ENCODE measurements at places on chromosomes 6 and 20. TPM values are rescaled to one million over a fixed set of nuclear protein-coding genes. Genes with fewer than 3 reads are reported as not detected.
A peak's percentile ranks its signal among the peaks of the same experiment; 100 is the strongest.

DNA sequence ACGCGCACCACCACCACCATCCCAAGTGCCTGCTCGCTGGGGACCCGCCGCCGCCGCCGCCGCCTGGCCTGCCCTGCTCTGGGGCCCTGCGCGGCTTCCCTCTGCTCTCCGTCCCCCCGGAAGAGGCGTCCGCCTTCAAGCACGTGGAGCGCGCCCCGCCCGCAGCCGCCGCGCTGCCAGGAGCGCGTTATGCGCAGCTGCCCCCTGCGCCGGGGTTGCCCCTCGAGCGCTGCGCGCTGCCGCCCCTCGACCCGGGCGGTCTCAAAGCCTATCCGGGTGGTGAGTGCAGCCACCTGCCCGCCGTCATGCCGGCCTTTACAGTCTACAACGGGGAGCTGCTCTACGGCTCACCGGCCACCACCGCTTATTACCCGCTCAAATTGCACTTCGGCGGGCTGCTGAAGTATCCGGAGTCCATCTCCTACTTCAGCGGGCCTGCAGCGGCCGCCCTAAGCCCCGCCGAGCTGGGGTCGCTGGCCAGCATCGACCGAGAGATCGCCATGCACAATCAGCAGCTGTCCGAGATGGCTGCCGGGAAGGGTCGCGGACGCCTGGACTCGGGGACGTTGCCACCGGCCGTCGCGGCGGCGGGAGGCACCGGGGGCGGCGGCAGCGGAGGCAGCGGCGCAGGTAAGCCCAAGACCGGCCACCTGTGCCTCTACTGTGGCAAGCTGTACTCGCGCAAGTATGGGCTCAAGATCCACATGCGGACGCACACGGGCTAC, 7.2 kb downstream of the PRDM13 start:
- H3K27me3 ChIP-seq = peaks cover 77% of the 10 kb centered on the region
- H3K4me3 ChIP-seq = peak overlapping the region; percentile 53
- no peak overlapping the region for H3K27ac ChIP-seq
- H3K36me3 ChIP-seq = no peaks in the 10 kb centered on the region
- peak; percentile 61 for DNase-seq
- H3K4me1 ChIP-seq = no peaks in the 10 kb centered on the region

DNA sequence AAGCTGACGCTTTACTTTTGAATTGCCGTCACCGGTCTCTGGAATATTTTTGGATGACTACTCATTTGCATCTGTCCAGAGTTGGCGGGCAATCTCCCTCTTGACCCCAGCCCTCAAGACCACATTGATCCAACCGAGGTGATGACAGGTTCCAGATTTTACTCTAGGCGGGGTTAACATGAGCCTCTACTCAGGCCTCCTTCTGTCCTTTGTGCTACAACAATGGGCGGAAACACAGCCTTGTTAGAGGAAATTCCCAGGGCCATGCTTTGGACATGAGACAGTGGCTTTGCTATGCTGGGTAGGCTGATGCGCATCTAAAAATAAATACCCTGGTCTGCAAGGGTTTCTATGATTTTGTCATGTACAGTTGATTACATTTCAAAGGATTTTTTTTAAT, 27.0 kb upstream of the ADGRF5 start:
- no peaks in the 10 kb centered on the region for H3K4me1 ChIP-seq
- H3K36me3 ChIP-seq = no peaks in the 10 kb centered on the region
- H3K4me3 ChIP-seq = no peak overlapping the region
- no peak for DNase-seq

The ORC3 gene
- 52.9 TPM for total RNA-seq

DNA sequence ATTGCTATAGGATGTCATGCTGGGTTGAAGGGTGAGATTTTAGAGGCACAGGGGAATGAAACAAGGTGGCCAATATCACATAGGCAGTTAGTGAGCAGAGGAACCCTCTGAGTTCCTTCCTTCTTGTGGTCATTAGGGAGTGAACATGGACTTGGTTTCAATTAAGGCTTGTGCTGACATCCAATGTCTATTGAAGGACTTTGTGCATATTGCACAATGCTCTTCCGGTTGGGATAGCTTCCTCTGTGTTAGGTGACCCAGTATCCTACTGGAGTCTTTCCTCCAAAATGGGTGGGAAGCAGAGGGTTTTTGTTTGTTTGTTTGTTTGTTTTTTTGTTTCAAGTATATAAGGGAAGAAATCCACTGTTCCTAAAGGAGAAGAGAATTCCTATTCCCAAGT, 98.5 kb downstream of the HDGFL1 start:
- no peak overlapping the region for H3K4me3 ChIP-seq
- DNase-seq = no peak
- H3K4me1 ChIP-seq = no peaks in the 10 kb centered on the region
- H3K27ac ChIP-seq = no peak overlapping the region
- no peaks in the 10 kb centered on the region for H3K27me3 ChIP-seq

DNA sequence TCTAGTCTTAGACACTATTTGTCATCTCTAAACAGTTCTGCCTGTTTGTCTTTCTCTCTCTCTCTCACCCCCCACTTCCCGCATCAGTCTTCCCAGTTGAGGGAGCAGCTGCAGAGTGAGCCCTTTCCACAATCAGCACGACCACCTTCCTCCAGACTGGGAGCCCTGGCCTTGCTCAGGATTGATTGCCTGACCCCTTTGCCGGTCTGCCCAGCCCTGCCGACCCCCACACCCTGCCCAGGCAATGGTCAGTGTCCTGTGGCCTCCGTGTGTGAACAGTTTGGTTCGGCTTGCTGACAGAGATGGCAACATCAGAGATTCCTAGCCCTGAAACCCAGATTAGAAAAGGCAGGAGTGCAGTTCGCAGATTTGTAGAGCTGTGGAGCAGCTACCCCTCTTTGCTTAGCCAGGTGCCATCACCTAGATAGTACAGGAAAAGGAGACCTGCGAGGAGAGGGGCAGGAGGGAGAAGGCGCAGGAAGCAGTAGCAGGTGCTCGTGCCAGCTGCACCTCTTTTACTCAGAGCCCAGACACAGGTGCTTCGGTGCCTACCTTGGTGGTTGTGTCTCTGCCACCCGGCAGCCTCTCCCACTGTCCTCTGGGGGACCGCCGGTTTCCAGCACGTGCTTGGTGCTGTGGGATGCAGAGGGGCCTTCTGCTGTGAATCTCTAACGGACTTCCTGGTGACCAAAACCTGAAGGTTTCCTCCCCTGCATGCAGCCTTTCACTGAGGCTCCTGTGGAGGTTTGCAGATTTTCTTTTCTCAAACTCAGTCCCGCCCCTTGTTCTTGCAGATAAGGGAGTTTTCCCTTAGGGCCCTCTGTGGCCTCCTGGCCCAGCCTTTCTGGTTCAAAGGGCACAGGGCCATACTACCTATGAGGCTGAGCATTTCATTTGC, 92.4 kb downstream of the SCML4 start:
- no peaks in the 10 kb centered on the region for H3K27me3 ChIP-seq
- H3K4me1 ChIP-seq = peaks cover under 1% of the 10 kb centered on the region
- no peak for DNase-seq
- no peak overlapping the region for H3K27ac ChIP-seq

- no peaks in the 10 kb centered on the region for H3K36me3 ChIP-seq
- H3K27ac ChIP-seq = no peak overlapping the region
- DNase-seq = no peak
- no peaks in the 10 kb centered on the region for H3K27me3 ChIP-seq
- no peak overlapping the region for H3K4me3 ChIP-seq
- H3K4me1 ChIP-seq = no peaks in the 10 kb centered on the region
Measured at GRCh38 chr6:23875006-23875405, 251.0 kb upstream of the NRSN1 start.

DNA sequence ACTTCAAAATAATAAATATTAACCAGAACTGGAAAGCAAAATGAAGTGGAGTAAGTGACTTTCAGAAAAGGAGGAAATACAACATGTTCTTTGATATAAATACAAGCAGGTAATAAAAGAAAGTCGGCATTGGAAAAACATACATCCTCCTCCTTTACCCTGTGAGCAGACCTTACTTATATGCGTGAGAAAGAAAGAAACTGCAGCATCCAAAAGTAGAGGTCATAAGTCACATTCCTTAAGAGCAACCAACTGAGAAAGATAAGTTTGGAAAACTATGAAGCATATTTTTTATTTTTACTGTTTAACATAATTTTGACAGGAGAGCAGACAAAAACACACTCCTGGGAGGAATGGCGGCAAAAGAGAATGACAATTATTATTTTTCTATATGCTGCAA, 155.5 kb downstream of the HACE1 start:
- H3K27me3 ChIP-seq = no peaks in the 10 kb centered on the region
- peaks cover 3% of the 10 kb centered on the region for H3K4me1 ChIP-seq
- H3K27ac ChIP-seq = no peak overlapping the region
- H3K36me3 ChIP-seq = no peaks in the 10 kb centered on the region
- no peak overlapping the region for H3K4me3 ChIP-seq
- DNase-seq = no peak

The CAGE1 gene
- 0.28 TPM for total RNA-seq

- no peak for DNase-seq
- no peaks in the 10 kb centered on the region for H3K36me3 ChIP-seq
- H3K4me1 ChIP-seq = no peaks in the 10 kb centered on the region
- no peaks in the 10 kb centered on the region for H3K27me3 ChIP-seq
- no peak overlapping the region for H3K27ac ChIP-seq
Measured at GRCh38 chr6:54706391-54706790, 140.2 kb upstream of the FAM83B start.

The APOBEC2 gene
- total RNA-seq = not detected

The FOXA2 gene
- total RNA-seq = not detected

The PRL gene
- total RNA-seq = not detected

All from H9 (cell line).